Amniotic epithelial cell (primary cell): ENCODE measurements at places on chromosomes 3 and 15.

GRCh38 chr15:60477164-60477563, 1.8 kb downstream of the ICE2 start:
- no peak for DNase-seq

DNA sequence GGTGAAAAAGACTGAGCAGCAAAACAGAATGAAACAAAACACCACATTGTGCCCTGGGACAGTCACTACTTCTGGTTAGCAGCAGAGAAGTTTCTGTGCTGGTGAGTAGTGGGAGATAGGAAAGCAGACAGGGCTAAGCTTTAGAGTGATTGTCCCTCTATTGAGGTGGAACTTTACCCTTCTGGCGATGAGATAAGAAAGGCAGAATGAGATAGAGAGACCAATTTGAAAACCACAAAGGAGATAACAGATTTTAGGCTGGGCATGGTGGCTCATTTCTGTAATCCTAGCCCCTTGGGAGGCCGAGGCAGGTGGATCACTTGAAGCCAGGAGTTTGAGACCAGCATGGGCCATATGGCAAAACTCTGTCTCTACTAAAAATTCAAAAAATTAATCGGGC, 208.5 kb downstream of the TBL1XR1 start:
- no peak for DNase-seq

GRCh38 chr15:59048897-59049296, 56.0 kb upstream of the CCNB2 start:
- DNase-seq = no peak

DNA sequence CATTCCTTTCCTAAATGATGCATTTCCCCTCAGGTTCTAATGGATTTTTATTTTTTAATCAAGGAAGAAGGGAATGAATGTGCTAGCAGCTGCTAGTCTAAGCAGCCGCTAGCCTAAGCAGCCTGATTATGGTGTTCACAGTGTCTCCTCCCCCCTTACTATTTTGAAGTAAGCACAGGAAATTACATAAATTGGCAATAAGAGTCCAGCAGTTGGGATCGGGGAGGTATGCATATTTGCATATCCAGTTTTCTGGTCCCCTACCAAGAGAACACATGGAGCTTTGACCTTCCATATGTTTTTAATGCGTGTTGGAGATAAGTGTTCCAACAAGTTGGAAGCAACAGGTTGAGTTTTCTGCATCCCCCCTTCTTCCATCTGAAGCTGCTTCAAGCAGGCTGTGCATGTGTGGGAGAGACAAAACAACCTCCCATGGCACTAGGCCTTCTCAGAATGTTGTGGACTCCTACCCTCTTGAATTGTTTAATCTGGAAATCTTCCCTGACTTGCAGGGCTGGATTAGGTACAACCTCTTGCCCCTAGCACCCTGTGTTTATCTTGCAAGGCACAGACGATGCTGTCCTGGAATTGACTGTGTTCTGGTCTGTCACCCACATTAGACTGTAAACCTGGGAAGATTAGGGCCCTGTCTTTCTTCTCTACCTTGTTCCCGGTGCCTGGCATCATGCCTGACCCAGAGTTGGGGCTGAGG, 124.8 kb upstream of the LRIG1 start:
- no peak for DNase-seq

GRCh38 chr3:122619040-122619439, 41.6 kb downstream of the PARP15 start:
- no peak for DNase-seq

- DNase-seq = peak; percentile 14
These were observed 26.7 kb upstream of the NDUFB4 start for GRCh38 chr3:120569222-120570057.

- no peak for DNase-seq
These were observed 84.3 kb upstream of the SPATA16 start for GRCh38 chr3:173225351-173225750.

- peak; percentile 31 for DNase-seq
These were observed 30.0 kb downstream of the MASP1 start for GRCh38 chr3:187261541-187261969.

GRCh38 chr3:179687967-179688535, 35.2 kb downstream of the USP13 start:
- DNase-seq = no peak

GRCh38 chr3:150357923-150358607, 50.0 kb upstream of the TSC22D2 start:
- no peak for DNase-seq

GRCh38 chr3:140469491-140469890, 208.4 kb upstream of the TRIM42 start:
- DNase-seq = no peak

- DNase-seq = no peak
These were observed 38.5 kb downstream of the KLF13 start for GRCh38 chr15:31365032-31365654.

- peak; percentile 35 for DNase-seq
These were observed 23.7 kb downstream of the HDC start for GRCh38 chr15:50241684-50242450.

DNA sequence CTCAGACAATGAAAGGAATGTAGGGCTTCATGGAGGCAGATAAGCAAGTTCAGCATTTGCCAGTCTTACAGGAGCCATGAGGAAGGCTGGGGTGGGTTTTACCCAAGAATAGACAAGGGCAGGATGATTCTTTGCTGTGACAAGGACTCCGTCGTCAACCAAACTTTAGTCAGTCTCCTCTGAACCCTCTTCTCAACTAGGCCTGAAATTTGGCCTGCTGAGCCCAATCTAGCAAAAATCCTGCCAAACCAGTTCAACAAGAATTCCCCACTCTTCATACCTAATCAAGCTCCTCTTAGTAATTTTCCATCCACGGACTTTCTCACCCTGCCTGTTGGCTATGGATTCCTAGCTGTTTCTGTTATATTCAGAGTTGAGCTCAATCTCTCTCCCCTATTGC, 280.5 kb downstream of the TBL1XR1 start:
- no peak for DNase-seq

DNA sequence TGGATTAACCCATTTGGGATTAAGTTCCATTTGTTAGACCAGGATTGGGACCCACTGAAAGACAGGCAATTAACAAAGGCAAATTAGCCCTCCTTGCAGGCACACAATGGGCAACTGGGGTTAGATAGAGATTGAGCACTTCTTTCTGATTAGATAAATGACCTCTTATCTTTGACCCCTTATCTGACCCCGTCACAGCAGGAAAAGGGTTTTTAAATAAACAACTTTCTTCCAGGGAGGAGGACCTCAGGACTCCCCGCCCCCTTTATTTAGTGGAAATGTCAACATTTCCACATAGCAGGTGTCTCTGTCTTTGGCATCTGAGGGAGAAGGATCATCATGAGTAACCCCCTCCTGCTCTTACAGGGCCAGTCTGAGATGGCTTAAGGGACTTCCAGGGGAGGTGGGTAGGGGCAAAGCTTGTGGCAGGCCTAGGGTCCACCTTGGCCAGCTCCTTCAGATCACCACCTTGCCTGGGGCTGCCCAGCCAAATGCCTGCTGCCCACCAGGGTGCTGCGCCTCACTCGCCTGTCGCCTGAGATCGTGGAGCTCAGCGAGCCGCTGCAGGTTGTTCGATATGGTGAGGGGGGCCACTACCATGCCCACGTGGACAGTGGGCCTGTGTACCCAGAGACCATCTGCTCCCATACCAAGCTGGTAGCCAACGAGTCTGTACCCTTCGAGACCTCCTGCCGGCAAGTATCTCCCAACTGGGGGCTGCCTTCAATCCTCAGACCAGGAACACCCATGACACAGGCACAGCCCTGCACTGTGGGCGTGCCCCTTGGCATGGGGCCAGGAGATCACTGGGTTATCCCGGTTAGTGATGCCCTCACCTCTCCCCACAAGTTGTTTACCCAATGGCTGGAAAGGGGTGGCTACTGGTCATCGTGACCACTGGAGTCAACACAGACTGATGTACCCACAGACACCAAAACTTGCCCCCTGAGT, 2.6 kb upstream of the WDR6 start:
- no peak for DNase-seq

DNA sequence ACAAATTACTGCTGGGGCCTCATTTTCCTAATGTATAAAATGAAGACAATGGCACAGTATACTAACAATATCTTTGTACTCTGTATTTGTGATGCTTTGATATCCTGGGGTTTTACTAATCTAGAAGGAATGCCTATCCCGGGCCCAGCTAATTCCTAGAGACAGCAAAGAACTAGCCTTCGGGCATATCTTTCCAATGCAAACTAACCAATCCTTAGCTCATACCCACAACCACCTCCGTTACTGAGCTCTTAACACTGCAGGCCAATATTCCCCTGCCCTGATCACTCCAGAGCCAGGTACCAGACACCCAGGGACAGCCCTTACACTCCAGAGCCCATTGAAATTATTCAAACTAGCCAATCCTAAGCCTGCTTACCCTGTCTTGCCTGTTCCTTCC, 309.0 kb downstream of the ULK4 start:
- peak; percentile 13 for DNase-seq

DNA sequence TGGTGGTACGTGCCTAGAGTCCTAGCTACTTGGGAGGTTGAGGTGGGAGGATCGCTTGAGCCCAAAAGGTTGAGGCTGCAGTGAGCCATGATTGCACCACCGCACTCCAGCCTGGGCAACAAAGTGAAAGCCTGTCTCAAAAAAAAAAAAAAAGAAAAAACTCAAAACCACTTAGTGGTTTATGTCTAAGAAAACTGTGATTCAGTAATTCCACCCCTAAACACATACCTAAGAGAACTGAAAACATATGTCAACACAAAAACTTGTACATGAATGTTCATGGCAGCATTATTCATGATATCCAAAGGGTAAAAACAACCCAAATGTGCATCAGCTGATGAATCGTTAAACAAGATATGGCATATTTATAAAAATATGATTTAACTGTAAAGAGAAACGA, 14.3 kb downstream of the SPG21 start:
- DNase-seq = peak; percentile 65

DNA sequence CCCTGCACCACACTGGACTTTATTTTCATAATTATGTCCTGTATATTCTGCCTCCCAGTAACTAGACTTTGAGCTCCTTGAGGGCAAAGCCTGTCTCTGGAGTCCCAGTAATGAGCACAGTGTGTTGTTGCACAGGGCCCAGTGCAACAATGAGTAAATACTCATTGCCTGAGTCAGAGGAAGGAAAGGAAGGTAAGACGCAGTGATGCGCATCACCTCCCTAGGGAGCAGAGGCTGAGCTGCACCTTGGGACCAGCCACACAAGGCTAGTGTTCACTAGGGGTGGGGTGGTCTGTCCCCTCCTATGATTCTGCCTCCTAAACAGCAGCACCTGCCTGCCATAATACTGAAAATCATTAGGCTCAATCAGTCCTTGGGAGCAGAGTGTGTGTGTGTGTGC, 86.6 kb upstream of the ADAMTSL3 start:
- no peak for DNase-seq

GRCh38 chr15:78213956-78214355, 20.4 kb downstream of the ACSBG1 start:
- DNase-seq = no peak

- DNase-seq = peak; percentile 86
These were observed 43.4 kb downstream of the FBXO22 start for GRCh38 chr15:75947092-75947491.

- DNase-seq = no peak
These were observed 30.9 kb upstream of the TLE3 start for GRCh38 chr15:70128414-70129140.

DNA sequence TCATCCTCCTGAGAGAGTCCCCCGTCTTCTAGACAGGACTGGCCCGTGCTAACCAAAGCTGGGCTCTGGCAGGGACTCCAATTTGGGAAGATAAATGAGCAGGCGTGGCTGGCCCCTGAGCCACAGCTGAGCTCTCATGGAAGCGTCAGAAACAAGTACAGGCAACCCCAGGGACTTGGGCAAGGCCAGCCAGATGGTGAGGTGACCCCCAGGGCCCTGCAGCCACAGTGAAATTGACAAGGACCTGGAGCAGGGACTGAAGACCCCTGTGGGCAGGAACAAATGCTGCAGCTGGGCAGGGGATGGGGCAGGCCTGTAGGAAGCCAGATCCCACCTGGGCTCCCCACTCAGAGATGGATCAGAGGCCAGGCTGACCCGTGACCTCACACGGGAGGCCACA, 32.8 kb upstream of the CGNL1 start:
- DNase-seq = no peak
